ENCODE measurements at places on chromosomes 2 and 18. TPM values are rescaled to one million over a fixed set of nuclear protein-coding genes. Genes with fewer than 3 reads are reported as not detected.

DNA sequence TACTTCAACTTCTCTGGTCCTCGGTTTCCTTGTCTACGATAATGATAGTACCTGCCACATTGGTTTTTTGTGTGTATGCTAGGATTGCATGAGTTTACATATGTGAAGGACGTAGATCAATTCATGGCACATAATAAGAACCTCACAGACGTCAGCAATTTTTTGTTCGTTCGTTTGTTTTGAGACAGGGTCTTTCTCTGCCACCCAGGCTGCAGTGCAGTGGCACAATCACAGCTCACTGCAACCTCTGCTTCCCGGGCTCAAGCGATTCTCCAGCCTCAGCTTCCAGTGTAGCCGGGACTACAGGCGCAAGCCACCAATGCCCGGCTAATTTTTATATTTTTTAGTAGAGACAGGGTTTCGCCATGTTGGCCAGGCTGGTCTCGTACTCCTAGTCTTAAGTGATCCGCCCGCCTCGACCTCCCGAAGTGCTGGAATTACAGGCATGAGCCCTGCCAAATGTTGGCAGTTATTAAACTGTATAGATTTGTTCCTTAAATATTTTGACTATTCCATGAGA, 756 bp upstream of the SLC35F5 start:
- DNase-seq = no peak

GRCh38 chr2:240586919-240587800, 626 bp downstream of the CAPN10 start:
- peak; percentile 82 for DNase-seq

DNA sequence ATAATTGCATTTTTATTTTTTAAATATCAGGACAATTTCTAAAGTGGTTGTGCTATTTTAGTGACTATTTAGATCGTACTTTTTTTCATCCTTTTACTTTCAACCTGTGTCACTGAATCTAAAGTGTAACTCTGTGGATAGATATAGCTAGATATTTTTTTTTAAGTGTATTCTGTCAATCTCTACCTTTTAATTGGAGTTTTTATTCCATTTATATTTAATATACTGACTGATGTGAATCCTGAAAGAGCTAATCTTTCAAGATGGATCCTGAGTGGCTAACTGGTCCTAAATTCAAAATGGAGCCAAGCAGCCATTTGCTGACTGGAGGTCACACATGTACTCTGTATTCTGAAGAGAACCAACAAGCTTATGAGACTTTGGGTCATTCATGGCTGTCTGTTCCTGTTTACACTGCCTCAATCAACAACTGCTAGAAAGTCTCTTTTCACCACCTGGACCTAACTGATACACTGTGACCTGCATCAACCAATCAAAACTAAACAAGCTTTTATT, 4.6 kb upstream of the PSMD14 start:
- no peak for DNase-seq

- DNase-seq = no peak
These were observed 322.3 kb upstream of the TFPI start for GRCh38 chr2:187876554-187876953.

Gene GPR39
- total RNA-seq = 1.4 TPM

Gene ZBTB14
- 22.5 TPM for total RNA-seq
